ENCODE measurements at places on chromosomes 2 and 18.

GRCh38 chr2:232623768-232624765 lies 9.3 kb upstream of the EFHD1 start:
- DNase-seq = no peak

GRCh38 chr2:197446844-197447243 lies 6.5 kb upstream of the COQ10B start:
- no peak for DNase-seq

GRCh38 chr2:189834059-189834458 lies 49.8 kb downstream of the PMS1 start:
- DNase-seq = no peak

DNA sequence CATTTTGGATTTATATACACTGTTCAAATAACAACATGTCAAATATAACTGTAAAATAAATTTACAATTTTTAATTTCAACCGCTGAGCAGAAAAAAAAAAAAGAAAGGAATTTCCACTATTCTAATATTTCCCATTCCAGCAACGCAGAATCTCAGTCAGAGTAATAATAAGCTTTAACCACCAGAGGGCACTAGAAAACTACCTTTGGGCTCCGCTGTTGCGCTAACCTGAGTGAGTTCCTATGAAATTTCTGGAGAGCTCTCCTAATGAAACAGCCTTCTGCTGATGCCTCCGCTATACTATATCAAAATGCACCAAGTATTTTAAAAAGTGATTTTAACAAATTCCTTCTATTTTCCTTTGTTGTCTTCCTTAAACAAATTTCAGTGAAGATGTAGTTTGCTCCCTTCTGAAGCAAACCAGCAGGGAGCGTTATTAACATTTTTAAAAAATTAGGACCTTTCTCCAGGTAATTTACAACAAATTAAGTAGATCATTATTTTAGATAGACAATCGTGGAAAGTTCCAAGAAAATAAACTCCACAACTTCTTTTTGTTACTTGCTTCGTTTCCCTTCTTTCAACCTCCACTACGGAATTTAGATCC lies 23.0 kb downstream of the ERMN start:
- DNase-seq = peak; percentile 29

- DNase-seq = peak; percentile 6
Observed at GRCh38 chr2:106137731-106138521, 56.2 kb downstream of the UXS1 start.

- no peak for DNase-seq
Observed at GRCh38 chr2:241813644-241814392, 4.8 kb downstream of the NEU4 start.

GRCh38 chr18:80191907-80192652 lies 55.2 kb downstream of the PARD6G start:
- DNase-seq = no peak

- DNase-seq = no peak
Observed at GRCh38 chr2:223007531-223007930, 44.5 kb upstream of the KCNE4 start.

- DNase-seq = no peak
Observed at GRCh38 chr2:160590664-160591063, 97.1 kb upstream of the RBMS1 start.

GRCh38 chr2:224591220-224591619 lies 6.1 kb upstream of the CUL3 start:
- DNase-seq = no peak

DNA sequence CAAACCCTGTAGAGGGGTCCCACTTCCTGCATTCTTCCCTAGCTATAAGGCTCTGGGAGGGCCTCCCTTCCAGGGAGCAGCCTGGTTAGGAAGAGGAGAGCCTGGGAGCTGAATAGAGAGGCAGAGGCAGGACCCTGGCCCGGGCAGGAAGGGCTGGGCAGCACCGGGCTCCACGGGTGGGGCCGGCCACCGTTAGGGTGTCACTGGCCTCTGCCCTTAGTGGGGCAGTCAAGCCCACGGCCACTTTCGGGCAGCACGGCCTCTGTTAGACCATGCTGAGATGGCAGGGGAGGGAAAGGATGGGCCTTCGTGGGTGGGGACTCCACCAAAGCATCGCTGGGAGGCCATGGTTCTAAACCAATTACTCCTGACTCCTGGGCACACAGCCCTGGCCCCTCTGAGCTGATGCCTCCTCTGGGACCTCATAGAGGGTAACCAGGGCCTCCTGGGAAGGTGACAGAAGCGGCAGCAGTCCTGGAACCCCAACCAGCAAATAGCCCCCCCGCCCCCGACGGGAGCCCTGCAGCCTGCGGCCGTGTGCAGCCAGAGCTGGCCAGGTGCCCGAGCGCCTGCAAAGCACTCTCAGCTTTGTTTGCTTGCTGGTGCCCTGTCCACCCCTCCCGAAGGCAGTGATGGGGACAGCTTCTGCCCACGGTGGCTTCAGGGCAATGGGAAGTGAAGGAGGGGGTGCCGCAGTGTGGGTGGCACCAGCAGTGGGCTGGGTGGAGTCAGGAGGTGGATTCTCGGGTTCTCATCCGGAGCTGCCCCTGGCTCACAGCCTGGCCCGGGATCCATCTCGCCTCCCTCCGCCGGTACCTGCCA lies 16.3 kb upstream of the HPCAL1 start:
- no peak for DNase-seq

GRCh38 chr2:24863641-24864040 lies 56.4 kb downstream of the ADCY3 start:
- no peak for DNase-seq

DNA sequence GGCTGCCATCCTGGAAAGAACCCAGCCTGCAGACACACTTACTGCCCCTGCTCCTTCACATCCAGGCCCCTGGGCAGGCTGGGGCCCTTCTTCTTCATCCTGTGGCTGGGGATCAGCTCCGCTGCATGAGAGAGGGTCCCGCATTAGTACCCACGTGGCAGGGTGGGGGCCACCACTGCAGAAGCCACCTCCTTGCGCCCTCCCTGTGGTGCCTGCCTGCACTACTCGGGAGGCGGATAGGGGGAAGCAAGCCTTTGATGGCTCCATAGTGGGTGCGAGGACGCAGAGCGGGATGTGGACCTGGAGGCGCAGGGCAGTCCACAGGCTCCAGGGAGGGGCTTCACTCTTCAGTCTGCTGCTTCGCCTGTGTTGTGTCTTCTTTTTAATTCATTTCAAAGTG lies 46.7 kb downstream of the GPC1 start:
- DNase-seq = no peak

GRCh38 chr2:39666491-39667101 lies 879 bp downstream of the TMEM178A start:
- DNase-seq = no peak

DNA sequence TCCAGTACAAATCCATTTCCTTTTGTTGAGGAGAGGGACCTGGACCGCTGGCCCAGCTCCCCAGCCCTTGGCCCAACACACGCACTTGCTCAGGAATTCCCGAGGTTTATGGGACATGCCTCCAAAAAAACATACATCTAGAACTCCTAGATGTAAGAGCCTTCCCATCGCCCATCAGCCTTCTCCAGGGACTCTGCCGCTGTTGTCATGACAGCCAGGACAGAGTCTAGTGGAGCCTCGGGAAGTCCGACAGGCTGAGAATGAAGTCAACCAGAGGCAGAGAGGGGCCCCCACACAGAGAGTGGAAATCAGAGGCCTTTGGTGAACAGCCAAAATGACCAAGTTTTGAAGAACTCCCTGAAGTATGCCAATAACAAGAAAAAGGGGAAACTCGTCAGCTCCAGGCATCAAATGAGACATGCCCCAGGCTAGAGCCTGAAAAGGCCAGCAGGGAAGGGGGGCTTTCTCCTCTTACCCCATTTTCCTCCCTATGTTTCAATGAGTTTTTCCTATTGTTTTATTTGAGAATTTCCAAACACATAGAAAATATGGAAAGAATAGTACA lies 43.2 kb upstream of the CAB39 start:
- DNase-seq = no peak

GRCh38 chr2:217694291-217694690 lies 308.5 kb downstream of the TNS1 start:
- no peak for DNase-seq

- DNase-seq = peak; percentile 58
Observed at GRCh38 chr2:10493634-10494281, 45.6 kb upstream of the ODC1 start.

GRCh38 chr18:64398320-64398719 lies 249.4 kb upstream of the LINC00305 start:
- no peak for DNase-seq

GRCh38 chr2:39805936-39806608 lies 27.0 kb upstream of the THUMPD2 start:
- DNase-seq = no peak

GRCh38 chr2:165901620-165902298 lies 51.8 kb downstream of the TTC21B start:
- no peak for DNase-seq

GRCh38 chr18:68991286-68991685 lies 193.4 kb downstream of the CCDC102B start:
- no peak for DNase-seq

GRCh38 chr2:70979180-70979488 lies 704 bp downstream of the ANKRD53 start:
- no peak for DNase-seq
